Immature natural killer cell (primary cell): ENCODE measurements at places on chromosomes 5 and 9. TPM values are rescaled to one million over a fixed set of nuclear protein-coding genes. Genes with fewer than 3 reads are reported as not detected.
A peak's percentile ranks its signal among the peaks of the same experiment; 100 is the strongest.

DNA sequence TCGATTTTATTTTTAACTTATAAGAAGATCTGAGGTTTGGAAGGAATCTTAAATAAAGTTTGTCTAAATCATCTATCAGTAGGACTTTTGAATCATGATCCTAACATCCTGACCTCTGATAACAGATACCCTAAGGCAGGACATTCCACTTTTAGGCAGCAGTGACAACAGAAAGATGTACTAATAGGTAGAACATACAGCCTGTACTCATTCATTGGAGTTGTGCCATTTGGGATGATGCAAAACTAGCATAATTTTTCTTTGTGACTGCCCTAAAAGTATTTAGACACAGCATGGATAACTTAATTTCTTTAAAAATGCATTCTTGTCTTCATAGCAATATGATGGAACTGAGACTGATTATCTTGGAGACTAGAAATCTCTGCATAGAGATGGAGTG is 39.7 kb downstream of the CDC42SE2 start:
- no peak for DNase-seq
- H3K27ac ChIP-seq = peak overlapping the region; percentile 77
- peaks cover 70% of the 10 kb centered on the region for H3K4me1 ChIP-seq
- no peak overlapping the region for H3K4me3 ChIP-seq
- peaks cover 3% of the 10 kb centered on the region for H3K27me3 ChIP-seq

DNA sequence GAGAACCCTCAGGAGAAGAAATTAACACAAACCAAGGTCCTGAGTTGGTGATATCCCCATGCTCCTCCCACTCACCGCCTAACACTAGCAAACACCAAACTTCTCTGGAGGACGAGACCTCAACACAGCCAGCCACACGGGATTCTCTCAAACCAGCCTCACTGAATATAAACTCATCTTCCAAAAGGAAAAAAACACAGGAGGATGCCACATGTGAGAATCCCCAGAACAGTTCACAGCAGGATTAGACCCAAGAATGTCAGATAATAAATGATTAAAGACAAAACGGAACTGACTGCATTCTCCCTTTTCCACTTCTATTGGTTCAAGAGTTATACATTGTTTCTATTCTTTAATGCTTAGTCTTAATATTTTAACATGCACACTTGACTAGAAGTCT is 89.2 kb downstream of the LPAR1 start:
- peaks cover 8% of the 10 kb centered on the region for H3K36me3 ChIP-seq
- no peak overlapping the region for H3K27ac ChIP-seq
- peaks cover 2% of the 10 kb centered on the region for H3K27me3 ChIP-seq
- DNase-seq = no peak
- peaks cover 1% of the 10 kb centered on the region for H3K4me1 ChIP-seq

GRCh38 chr9:93218161-93218560 is 34.2 kb downstream of the WNK2 start:
- H3K4me3 ChIP-seq = no peak overlapping the region
- peaks cover 5% of the 10 kb centered on the region for H3K27me3 ChIP-seq
- H3K4me1 ChIP-seq = no peaks in the 10 kb centered on the region
- H3K36me3 ChIP-seq = peaks cover 4% of the 10 kb centered on the region

DNA sequence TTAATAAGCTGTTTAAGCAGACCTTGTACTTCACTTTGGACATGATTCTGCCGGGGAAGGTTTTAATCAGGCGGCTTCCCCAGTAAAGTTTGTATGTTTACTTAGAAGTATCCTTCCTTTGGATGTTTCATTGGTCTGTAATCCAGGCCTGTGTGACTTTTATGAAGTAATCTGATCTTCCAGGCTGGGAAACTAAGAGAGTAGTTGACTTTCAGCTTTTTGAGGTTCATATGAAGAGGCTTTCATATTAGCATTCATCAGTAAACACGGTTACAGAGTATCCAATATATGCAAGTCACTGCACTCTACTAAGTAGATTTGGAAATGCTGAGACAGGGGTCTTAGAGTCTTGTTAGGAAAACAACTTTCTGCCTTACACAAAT is 1.1 kb downstream of the DNAJC21 start:
- no peak for DNase-seq
- H3K27me3 ChIP-seq = peaks cover 3% of the 10 kb centered on the region
- peak overlapping the region; percentile 94 for H3K4me3 ChIP-seq
- peak overlapping the region; percentile 91 for H3K27ac ChIP-seq
- peaks cover 6% of the 10 kb centered on the region for H3K36me3 ChIP-seq
- peaks cover 29% of the 10 kb centered on the region for H3K4me1 ChIP-seq

DNA sequence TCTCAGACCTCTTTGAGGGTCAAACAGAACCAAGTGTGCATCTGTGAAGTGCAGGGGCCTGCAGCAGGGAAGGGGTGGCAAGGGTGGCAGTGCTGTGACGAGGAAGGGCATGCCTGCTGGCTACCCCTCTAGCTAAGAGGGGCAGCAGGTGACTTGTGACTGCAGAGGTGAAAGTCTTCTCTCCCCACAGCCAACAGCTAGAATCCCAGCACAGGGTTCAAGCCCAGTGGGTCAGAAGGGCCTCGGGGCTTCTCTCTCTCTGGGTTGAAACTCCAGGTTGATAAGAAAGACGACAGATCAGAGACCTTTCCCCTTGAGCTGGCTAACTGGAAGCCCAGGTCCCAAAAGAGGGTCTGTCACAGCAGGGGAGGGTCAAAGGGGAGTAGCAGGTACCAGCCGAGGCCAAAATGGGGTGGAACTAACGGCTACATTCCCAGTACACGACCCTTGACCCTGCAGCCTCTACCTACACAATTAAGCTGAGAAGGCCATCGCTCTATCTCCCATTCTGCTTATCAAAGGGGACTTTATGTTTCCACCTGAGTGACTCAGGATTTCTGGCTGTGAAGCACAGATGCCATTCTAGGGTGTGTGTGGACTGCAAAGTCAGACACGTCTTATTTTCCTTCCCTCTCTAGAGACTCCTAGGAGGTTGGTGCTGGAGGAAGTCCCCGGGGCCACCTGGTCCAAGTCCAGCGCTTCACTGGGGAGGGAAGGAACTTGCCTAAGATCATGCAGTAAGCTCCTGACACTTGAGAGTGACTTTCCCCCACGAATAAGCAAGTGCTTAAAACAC is 14.6 kb downstream of the ANKS6 start:
- peaks cover 4% of the 10 kb centered on the region for H3K36me3 ChIP-seq
- DNase-seq = no peak
- H3K4me1 ChIP-seq = no peaks in the 10 kb centered on the region
- peaks cover 2% of the 10 kb centered on the region for H3K27me3 ChIP-seq
- no peak overlapping the region for H3K27ac ChIP-seq
- H3K4me3 ChIP-seq = no peak overlapping the region

GRCh38 chr9:87140605-87141109 is 193.4 kb upstream of the GAS1 start:
- no peak for DNase-seq
- H3K4me1 ChIP-seq = no peaks in the 10 kb centered on the region
- H3K36me3 ChIP-seq = no peaks in the 10 kb centered on the region
- H3K27ac ChIP-seq = no peak overlapping the region
- H3K4me3 ChIP-seq = no peak overlapping the region

DNA sequence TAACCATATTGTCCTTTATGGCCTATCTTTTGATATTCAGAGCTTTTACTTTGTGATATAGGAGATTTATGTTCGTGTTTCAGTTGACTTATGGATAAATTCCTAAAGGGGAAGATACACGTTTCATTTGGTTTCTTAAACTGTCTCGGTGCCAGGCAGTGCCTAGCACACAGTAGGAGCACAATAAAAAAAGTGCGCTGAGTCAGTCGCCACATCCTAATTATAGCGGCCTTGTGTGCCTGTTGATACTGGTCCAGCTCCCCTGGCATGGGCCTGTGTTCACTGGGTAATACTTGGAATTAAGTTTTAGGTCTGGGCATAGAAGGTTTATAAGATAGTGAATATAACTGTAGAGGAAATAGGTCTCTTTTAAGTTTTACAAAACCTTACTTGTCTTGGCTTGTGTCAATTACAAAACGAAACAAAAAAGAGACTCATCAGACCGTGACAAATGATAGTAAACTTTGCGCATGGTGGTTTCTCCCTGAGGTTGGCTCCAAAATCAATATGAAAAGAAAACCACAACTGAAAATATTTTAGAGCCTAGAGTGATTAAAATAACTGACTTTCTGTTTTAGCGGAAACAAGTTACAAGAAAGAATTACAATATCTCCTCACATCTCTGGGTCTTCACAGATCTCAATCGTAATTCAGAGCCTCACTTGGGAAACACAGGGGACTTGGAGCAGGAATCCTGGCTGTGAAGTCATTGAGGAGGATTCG is 84.8 kb downstream of the MVB12B start:
- peaks cover 3% of the 10 kb centered on the region for H3K36me3 ChIP-seq
- H3K4me1 ChIP-seq = peaks cover 22% of the 10 kb centered on the region
- peak overlapping the region; percentile 59 for H3K27ac ChIP-seq

Gene PROB1
- polyA plus RNA-seq = 0.39 TPM
